ENCODE measurements at places on chromosomes 4 and X. TPM values are rescaled to one million over a fixed set of nuclear protein-coding genes. Genes with fewer than 3 reads are reported as not detected.

DNA sequence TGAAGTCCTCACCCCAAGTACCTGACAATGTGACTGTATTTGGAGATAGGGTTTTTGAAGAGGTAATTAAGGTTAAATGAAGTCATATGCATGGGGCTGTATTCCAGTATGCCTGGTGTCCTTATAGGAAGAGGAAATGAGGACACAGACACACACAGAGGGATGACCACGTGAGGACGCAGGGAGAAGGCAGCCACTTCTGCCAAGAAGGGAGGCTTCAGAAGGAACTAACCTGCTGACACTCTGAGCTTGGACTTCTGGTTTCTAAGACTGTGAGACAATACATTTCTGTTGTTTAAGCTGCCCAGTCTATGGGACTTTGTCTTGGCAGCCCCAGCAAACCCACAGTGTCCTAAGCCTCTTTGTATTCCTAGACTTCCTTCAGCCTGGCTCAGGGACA is 3.0 kb upstream of the SLC2A9 start:
- no peak for DNase-seq

DNA sequence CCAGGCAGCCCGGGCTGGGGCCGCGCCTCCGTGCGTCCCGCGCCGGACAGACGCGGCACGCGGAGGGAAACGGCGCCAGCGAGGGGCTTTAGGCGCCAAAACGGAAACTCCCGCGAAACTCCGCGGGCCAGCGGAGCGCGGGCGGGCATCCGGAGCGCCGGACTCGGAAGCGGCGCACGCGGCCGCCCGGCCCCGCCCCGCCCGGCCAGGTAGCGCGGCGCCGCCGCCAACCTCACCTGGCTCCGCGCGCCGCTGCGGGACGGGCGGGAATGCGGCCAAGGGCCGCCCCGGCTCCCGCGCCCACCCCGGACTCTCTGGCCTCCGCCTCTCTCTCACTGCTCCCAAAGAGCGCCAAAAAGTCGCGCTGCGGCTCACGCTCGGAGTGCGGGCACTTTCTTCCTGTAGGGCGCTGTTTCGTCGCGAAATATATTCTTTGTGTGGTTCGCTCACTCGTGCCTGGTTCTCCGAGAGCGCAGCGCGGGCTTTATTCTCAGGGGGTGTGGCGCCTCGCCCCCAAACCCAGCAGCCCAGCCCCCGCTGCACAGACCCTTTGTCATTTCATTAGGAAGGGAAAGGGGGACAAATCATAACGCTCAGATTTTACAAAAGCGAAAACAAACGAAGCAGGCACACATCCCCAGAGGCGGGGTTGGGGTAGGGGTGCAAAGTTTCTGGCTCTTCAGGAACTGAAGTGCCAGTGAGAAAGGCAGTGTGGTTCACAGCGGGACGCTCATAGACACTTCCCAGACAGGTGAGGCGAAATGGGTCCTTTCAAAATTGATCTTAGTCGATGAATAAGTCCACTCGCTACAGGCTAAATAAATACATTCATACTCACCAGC is 961 bp upstream of the MBNL3 start:
- no peak for DNase-seq

DNA sequence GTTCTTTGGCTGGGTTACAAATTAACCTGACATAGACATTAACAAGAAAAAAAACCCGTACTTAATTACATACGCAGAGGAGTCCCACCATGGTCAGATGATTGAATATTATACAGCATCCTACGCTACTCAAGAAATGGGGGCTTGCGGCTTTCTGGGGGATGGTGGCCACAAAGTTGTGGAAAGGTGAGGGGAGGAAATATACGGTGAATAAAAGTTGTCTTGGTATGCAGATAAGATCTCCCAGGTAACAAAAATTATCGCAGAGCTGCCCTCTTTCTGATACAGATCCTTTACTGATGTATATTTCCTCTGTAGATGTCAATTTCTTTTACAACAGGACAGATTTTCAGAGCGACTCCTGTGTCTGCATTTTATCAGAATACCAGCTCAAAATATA is 890 bp downstream of the DCAF16 start:
- DNase-seq: no peak

GRCh38 chr4:107058828-107059227 is 22.7 kb upstream of the DKK2 start:
- DNase-seq: no peak

GRCh38 chr4:150010525-150011126 is 67.6 kb upstream of the DCLK2 start:
- no peak for DNase-seq

- no peak for DNase-seq
Observed at GRCh38 chr4:40886931-40887763, 137.4 kb downstream of the NSUN7 start.

GRCh38 chrX:10922835-10923234 is 188.3 kb upstream of the HCCS start:
- DNase-seq: no peak

DNA sequence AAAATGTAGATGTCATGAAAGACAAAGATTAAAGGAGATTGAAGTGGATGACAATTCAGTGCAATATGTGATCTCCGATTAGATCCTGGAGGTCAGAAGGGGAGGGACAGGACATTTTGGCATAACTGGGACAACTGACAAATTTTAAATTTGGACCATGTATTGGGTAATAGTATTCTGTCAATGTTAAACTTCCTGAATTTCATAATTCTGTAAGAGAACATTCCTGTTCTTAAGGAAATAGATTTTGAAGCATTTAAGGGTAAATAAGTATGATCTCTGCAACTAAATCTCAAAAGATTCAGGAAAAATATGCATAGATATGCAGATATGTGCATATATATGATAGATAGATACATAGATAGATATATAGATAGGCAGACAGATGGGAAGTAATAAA is 11.0 kb downstream of the ODAPH start:
- DNase-seq: no peak

FDCSP gene
- not detected for total RNA-seq

Measured in naive thymus-derived CD4-positive, alpha-beta T cell (primary cell).